ENCODE measurements at places on chromosomes 3 and 15.

GRCh38 chr3:195803289-195803908 is 8.3 kb downstream of the MUC4 start:
- no peak for DNase-seq

- DNase-seq: peak; percentile 34
Observed at GRCh38 chr3:73060302-73060723, 1.1 kb upstream of the EBLN2 start.

- no peak for DNase-seq
Observed at GRCh38 chr3:154229217-154229590, 95.1 kb downstream of the DHX36 start.

- no peak for DNase-seq
Observed at GRCh38 chr15:95405447-95405846, 925.1 kb upstream of the NR2F2 start.

DNA sequence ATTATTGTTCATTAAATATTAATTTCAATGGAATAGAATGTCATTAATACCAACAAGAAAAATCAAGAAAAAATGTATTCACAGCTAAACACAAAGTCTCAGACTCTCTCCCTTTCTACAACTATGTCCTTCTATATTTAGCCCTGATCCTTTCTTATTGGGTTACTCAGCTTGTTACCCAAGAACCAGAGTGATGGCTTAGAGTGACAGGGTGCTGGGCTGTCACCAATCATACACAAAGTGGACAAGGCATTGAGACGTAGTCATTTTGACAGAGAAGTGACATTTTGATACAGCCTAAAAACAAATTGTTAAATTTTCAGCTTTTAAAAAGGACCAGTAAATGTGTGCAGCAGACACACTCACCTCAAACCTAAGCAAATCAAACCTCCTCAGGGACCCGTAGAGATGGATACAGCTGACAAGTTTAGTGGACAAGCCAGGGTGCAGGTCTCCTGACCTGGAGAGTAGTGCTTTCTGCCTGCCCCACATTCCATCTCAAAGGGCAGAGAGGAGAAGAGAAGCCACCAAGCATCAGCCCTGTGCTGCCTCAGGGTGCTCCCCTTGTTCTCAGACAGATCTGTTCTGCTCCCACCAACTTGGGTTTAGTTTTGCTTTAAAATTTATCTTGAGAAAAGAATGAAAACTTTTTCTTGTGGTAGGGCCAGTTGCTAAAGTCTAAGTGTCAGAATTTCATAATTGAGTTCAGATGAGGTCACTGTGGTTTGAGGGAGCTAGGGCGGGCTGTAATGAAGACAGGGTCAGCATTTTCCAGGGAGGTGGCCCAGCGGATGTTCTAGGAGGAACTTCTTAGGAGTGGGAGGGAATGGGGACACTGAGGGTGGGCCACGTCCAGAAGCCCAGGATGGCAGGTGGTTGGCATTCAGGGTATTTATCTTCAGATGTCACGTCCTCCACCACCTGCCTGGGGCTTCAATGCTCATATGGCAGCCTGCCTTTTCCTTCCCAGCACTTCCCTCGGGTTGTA is 136.5 kb upstream of the TBL1XR1 start:
- DNase-seq: no peak

DNA sequence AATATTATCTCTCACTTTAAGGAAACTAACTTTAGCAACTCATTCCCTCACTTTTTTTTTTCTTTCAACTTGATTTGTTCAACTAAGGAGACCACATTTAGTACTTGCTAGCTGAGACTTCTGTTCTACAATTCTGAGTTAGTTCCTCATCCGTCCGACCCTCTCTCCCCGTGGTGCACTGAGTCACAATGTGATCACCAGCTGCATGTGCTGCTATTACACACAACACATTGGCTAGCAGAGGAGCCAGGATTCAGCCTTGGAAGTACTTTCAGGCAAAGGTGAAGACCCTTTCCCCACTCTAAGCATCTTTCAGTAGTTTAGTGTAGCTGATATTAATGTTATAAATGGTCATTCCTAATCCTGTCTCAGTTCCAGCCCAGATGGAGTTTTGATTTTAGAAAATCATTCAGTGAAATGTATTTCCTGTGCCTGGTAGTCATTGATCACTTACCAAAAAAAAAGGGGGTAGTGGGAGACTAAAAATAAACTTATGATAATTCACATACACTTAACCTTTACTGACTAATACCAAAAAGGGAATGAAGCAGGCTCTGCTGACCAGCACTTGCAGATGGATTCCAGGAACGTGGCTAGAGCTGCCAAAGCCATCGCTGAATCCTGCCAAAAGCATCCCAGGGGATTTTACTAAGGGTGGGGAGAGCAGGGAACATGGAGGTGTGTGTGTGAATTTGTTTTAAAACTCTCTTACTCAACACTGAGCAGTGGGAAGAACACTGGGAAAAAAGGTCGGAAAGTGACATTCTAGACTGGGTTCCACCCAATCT is 424.8 kb downstream of the LPP start:
- peak; percentile 72 for DNase-seq

GRCh38 chr3:10552631-10552943 is 47.2 kb upstream of the ATP2B2 start:
- no peak for DNase-seq

DNA sequence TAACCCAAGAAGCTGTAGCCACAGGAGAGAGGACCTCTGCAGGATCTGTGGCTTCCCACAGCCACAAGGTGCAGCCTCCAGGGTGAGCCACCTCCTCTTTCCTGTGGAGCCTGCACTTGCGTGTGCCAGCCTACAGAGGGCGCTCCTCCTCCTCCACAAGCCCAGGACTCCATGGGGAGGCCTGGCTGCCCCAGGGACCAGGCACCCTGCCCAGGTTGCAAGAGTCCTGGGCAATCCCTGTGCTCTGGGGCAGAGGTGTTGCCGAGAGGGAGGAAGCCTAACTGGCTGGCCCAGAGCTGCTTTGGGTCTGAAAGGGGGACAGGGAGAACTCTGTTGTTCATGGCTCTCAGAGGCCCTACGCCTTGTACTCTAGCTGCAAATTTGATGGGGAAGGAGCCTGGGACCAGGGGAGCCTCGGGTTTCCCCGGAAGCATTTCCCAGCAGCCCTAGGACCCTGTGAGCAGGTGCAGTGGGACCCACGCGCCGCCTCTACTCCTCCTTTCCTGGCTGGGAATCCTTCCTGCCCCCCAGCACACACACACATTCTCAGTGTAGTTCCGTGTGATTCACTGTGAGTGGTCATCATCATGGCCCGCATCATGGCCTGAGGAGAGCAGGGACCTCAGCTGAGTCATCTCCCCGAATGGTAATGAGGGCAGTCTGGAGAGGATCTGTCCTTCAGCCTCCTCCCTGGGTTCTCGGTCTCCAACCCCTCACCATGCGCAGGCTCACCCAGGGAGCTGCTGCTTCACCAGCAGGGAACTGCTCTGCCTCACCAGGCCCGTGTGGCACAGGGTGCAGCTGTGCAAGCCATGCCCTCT is 24.3 kb downstream of the TBC1D21 start:
- no peak for DNase-seq

DNA sequence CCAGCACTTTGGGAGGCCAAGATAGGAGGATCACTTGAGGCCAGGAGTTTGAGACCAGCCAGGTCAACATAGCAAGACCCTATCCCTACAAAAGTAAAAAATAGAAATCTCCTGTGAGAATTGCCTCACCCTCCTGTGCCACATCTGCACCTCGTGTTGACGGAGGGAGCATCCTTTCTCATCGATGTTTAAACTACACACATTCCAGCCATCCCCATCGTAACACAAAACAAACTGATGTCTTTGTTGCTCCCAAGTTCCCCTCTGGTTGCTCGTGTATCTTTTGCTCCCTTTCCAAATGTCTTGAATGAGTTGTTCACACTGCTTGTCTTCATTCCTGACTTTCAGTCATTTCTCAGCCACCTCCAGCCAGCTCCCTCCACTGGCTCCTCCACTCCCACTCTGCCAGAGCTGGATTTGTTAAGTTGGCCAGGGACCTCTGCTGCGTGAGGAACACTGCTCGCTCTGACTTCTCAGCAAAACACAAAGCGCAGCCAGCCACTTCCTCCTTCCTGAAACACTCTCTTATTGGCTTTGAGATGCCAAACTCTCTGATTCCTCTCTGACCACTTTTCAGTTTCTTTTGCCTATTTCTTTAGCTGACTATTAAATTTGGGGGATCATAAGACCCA is 53.6 kb upstream of the ATP13A3 start:
- no peak for DNase-seq

DNA sequence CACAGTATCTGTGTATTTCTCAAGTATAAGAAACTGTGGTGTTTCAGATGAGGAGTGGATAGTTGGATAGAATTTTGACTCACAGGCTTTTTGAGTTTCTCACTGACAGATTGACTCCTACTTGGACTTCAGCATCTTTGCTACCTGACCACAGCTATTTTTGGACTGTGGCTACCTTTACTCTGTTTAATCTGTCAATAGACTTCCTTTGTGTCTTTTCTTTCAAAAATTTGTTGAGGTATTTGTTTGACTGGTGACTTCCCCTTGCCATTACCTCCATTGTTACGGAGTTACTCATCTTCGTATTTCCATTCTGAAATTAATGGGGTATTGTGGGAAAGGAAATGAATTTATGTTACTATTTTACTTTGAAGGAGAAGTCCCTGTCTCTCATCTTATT is 123.8 kb downstream of the AGBL1 start:
- no peak for DNase-seq

DNA sequence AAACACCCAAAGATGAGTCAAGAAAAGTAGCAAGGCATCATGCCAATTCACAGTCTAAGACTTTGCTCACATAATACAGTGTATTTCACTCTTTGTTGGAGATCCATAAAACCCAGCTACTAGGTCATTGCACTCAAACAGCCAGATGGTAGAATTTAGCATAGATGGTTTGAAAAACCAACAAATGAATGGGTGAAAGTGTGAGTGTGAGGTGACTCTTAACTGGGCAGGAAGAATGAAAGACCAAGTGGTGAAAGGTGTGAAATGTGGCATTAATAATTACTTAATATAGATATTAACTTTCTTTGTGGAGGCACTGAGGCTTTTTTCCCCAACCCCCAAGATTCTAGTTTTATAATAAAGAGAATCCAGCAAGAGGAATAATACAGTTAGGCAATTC is 159.5 kb downstream of the SQOR start:
- no peak for DNase-seq

GRCh38 chr15:50046159-50046558 is 72.9 kb downstream of the ATP8B4 start:
- DNase-seq: no peak

DNA sequence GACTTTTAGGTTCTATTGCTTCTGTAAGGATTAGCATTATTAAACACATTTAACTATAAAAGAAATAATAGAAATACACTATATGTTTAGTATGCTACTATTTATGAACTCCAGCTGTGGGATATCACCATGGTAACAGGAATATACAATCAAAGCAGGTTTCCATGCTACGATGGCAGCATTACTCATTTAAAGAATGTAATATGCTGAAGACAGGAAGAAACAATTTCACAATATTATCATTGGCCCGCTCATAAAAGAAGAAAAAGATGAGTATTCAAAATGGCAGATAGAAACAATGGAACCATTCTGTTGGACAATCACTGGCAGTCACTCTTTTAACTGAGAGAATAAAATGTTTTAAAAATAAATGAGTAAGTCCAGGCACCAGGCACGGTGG is 153.4 kb downstream of the CBLB start:
- DNase-seq: peak; percentile 20

DNA sequence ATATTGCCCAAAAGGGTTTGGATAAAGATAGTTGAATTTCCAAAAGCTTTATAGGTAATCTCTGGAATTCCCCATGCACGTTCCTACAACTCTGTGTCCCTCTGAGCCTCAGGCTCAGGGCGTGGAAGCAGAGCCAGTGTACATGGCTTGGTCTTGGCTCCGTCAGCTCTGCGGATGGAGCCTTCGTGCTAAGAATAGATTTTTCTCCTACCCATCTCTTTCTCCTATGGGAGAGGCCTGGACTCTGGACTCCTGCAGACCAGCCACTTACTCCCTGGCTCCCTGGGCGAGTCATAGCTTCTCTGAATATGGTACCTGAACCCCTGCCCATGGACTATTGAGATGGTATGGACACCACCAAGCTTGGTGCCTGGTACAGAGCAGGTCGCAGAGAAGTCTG is 99.9 kb downstream of the EEFSEC start:
- no peak for DNase-seq

GRCh38 chr15:32919749-32920414 is 202.1 kb downstream of the GREM1 start:
- DNase-seq: peak; percentile 43

- DNase-seq: no peak
Observed at GRCh38 chr15:66483131-66483566, 14.4 kb downstream of the SNAPC5 start.

DNA sequence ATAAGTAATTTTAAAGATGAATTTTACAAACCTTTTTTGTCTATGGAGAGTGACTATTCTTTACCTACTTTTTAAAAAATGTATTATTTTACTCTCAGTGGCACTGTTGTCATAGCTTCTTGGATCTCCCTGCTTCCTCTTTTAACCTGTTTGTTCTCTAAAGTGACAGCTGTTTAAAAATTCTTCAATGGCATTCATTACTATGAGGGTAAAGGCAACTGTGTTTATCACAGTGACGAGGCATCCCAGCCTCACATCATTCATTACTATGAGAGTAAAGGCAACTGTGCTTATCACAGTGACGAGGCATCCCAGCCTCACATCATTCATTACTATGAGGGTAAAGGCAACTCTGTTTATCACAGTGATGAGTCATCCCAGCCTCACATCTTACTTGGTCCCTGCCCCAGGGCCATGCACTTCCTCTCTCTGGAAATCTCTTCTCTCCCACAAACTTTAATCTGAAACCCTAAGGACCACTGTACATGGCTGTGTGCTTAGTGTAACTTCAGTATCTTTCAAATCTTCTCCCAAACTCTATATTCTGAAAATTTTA is 101.7 kb upstream of the ZNF717 start:
- no peak for DNase-seq

GRCh38 chr15:35705884-35706585 is 160.1 kb upstream of the DPH6 start:
- no peak for DNase-seq

DNA sequence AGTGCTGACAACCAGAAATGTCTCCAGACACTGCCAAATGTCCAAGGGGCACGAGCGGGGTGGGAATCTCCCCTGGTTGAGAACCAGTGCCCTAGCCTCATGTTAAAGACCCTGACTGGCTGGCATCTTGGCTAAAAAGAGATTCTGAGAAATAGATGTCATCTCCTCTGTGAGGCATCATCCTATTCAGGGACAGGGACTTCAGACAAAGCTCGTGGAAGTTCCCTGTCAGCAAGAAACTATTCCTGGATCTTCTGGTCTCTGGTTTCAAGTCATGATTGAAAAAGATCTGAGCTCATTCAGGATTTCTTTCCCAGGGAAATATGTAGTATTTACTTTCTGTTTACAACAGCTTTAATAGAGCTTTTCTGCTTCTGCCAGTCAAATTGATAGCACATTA is 10.8 kb downstream of the WDR5B start:
- DNase-seq: no peak

Measured in skin of body (tissue), 3 donors.